Cardiac muscle cell (in vitro differentiated cells and primary cell): ENCODE measurements at places on chromosomes 7 and 10.

DNA sequence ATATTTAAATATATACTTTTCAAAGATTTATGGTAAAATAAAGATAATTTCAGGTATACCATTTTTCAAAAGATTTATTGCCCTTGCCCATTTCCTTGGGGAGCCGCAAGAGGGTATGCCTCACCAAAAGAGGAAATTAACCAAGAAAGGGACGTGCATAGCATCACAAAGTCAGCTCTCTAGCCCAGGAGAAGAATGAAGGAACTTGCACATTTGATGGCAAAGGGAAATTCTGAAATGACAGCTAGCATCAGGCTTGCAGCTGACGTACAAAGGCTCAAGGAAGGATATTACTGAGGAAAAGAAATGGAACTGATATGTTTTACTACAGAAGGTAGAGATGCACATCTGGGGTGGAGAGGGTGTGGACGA is 93.6 kb upstream of the RSU1 start:
- H3K4me1 ChIP-seq, result no peaks in the 10 kb centered on the region
- no peak overlapping the region for H3K4me3 ChIP-seq

GRCh38 chr7:99374111-99375064 is at the start of gene ARPC1B:
ARPC1B (plus strand) TSS chr7:99374730; CDS start chr7:99385715, 10,985 bp downstream.
- H3K4me3 ChIP-seq, result peak within 1 kb of the TSS; percentile 87
- no peaks in the 10 kb centered on the region for H3K36me3 ChIP-seq
- peaks cover 9% of the 10 kb centered on the region for H3K4me1 ChIP-seq
- no peaks in the 10 kb centered on the region for H3K27me3 ChIP-seq
- peak; percentile 85 for DNase-seq

DNA sequence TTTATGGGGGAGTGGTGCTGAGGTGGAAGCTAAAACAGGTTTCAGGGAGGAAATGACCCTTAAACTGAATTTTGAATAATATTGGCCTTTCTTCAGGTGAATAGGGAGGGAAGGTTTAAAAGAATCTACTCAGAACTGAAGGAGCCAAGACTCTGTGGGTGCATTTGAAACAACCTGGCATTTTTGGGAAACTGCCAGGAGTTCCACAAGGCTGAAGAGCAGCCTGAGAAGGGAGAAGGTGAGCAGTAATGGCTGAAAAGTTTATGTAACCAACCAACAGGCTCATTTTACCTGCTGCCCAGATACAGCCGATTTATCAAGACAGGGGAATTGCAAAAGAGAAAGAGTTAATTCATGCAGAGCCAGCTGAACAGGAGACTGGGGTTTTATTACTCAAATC is 4.0 kb upstream of the PANK1 start:
- no peak for DNase-seq
- peaks cover 30% of the 10 kb centered on the region for H3K4me1 ChIP-seq
- no peaks in the 10 kb centered on the region for H3K27me3 ChIP-seq
- H3K36me3 ChIP-seq, result no peaks in the 10 kb centered on the region

- no peaks in the 10 kb centered on the region for H3K27me3 ChIP-seq
- no peaks in the 10 kb centered on the region for H3K36me3 ChIP-seq
- H3K4me3 ChIP-seq, result no peak overlapping the region
- no peak for DNase-seq
- no peak overlapping the region for H3K27ac ChIP-seq
- no peaks in the 10 kb centered on the region for H3K4me1 ChIP-seq
Observed at GRCh38 chr7:68623030-68623429, 975.2 kb upstream of the AUTS2 start.

GRCh38 chr7:158345731-158346130 is 241.9 kb downstream of the PTPRN2 start:
- H3K4me1 ChIP-seq, result no peaks in the 10 kb centered on the region
- H3K36me3 ChIP-seq, result no peaks in the 10 kb centered on the region
- H3K4me3 ChIP-seq, result no peak overlapping the region
- H3K27me3 ChIP-seq, result peaks cover 11% of the 10 kb centered on the region
- DNase-seq, result no peak

DNA sequence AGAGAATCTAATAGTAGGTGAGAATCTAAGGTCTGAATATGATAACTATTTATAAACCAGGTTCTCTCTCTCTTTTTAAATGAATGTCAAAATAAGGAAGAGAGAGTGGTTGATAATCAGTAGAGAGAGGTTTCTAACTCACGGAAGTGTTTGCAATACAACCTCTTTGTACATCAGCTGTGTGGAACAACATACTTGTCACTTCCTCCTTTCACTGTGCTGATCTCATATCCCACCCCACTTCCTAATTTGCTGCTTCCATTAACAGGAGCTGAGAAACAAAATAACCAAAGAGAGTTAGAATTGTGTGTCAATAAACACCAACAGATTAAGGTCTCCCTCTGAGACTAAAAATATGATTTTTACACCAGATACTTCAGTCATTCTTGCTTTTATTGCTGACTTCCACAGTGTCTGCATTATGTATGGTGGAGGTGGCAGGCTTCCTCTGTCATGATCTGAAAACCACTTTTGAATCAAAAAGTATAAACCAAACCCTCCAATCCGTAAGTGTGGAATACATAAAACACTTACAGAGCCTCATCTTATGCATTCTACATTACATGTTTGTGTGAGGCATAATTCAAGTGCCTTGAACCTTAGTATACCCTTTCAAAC is 25.0 kb downstream of the CACUL1 start:
- peaks cover 4% of the 10 kb centered on the region for H3K36me3 ChIP-seq
- peaks cover 27% of the 10 kb centered on the region for H3K4me1 ChIP-seq
- DNase-seq, result peak; percentile 26
- no peak overlapping the region for H3K27ac ChIP-seq

- no peak overlapping the region for H3K27ac ChIP-seq
- H3K36me3 ChIP-seq, result no peaks in the 10 kb centered on the region
- H3K4me1 ChIP-seq, result peaks cover 13% of the 10 kb centered on the region
- no peaks in the 10 kb centered on the region for H3K27me3 ChIP-seq
- DNase-seq, result no peak
Observed at GRCh38 chr7:988426-988911, 5.5 kb downstream of the CYP2W1 start.

DNA sequence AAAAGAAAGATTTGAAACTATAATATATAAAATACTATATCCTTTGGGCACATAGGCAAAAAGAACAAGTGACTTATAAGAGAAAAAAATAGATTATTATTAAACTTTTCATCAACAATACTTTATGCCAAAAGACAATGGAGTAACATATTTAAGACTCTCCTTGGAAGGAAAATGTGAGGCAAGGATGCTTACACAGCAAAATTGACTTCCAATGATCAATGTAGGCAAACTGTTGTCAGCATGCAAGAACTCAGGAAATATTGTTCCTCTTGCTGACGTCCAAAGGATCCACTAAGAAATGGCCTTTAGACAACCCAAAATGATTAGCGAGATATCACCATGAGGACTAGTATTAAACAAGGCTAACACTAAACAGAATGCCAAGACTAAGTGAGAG is 22.9 kb upstream of the LMOD2 start:
- no peaks in the 10 kb centered on the region for H3K27me3 ChIP-seq
- H3K4me1 ChIP-seq, result peaks cover 6% of the 10 kb centered on the region
- no peak overlapping the region for H3K4me3 ChIP-seq
- DNase-seq, result no peak

DNA sequence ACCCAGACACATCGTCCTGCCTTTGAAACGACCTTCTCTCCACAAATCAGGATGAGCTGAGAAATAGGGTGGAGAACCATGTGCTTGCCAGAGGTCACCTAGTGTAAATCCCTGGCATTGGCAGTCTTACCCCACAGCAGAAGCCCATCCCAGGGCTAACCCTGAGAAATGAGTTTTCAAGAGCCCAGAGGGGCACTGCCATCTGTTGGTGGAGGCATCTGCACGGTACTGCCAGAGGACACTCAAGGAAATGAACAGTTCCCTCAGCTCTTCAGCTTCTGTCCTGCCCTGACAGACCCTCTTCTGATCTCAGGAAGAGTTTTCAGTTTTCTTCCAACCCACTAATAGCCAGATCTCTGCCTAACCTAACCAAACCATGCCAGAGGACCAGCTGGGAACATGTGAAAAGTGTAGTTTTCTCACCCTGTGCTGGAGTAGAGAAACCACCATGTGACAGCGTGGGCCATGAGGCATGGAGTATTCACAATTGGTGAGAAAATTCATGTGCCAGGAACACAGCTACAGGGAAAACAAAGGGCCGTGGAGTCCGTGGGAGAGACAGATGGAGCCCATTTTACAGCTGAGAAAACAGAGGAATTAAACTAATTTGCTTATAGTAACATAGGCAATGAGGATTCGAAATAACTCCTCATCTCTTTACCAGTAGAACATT is 37.7 kb upstream of the ITPRID1 start:
- H3K4me1 ChIP-seq, result no peaks in the 10 kb centered on the region
- DNase-seq, result no peak
- H3K27me3 ChIP-seq, result no peaks in the 10 kb centered on the region
- H3K27ac ChIP-seq, result no peak overlapping the region
- H3K36me3 ChIP-seq, result no peaks in the 10 kb centered on the region

DNA sequence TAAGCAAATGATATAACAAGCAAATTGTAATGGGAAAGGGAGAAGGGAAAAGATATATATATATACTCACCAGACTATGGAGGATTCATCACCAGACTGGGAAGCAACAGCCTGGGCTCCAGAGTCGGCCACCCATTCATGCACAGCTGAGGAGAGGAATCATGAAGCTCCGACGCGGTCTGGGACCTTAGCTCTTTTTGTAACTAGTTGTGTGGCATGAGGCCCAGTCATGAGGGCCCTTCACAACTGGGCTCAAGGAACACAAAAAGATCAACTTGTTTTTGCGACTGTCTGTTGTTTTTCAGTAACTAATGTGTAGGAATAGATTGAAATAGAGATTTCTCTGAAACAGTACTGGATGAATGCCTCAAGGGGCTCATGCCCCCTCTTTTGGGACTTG is 911.2 kb downstream of the TYW1 start:
- H3K36me3 ChIP-seq, result no peaks in the 10 kb centered on the region
- no peak overlapping the region for H3K4me3 ChIP-seq
- no peaks in the 10 kb centered on the region for H3K27me3 ChIP-seq

DNA sequence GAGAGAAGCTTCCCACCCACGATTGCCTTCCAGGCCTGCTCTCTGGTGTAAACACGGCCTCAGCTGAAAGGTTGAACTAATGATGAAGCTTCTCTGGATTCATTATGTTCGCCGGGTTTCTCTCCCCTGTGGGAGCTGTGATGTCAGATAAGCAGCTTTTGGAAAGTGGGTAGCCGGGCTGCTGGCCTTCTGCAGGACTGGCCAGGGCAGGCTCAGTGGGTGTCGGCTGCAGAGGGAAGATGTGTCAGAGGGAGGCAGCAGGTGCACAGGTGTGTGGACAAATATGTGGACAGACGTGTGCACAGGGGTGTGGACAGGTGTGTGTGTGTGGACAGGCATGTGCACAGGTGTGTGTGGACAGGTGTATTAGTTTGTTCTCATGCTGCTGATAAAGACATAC is 28.5 kb upstream of the PSMG3 start:
- no peak overlapping the region for H3K27ac ChIP-seq
- H3K4me1 ChIP-seq, result no peaks in the 10 kb centered on the region
- no peak overlapping the region for H3K4me3 ChIP-seq
- no peaks in the 10 kb centered on the region for H3K36me3 ChIP-seq
- no peak for DNase-seq

DNA sequence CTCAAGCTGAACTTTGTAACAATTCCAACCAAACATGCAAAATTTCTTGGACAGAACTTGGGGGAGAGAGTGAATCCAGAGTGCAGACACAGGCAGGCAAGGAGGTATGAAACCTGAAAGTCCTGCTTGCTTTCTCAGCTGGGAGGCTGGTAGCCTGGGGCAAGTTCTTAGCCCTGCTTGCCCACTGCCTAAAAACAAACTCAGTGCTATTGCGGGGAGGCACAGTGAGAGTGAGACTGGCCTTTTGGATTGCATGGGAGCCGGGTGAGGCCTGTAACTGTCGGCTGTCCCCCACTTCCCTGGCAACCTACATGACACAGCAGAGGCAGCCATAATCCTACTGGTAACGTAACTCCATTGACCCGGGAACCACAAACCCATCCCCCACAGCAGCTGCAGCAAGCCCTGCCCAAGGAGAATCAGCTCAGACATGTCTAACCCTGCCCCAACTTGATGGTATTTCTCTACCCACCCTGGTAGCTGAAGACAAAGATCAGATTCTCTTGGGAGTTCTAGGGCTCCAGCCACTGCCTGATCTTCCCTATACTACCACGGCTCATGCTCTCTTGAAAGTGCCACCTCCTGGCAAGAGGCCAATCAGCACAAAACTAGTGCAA is 663.6 kb downstream of the GRM8 start:
- H3K4me1 ChIP-seq, result no peaks in the 10 kb centered on the region
- no peaks in the 10 kb centered on the region for H3K36me3 ChIP-seq
- no peak overlapping the region for H3K4me3 ChIP-seq
- no peaks in the 10 kb centered on the region for H3K27me3 ChIP-seq

GRCh38 chr10:5910323-5911100 is 20.5 kb downstream of the FBH1 start:
- H3K27me3 ChIP-seq, result no peaks in the 10 kb centered on the region
- H3K36me3 ChIP-seq, result peaks cover 70% of the 10 kb centered on the region
- peak overlapping the region; percentile 43 for H3K27ac ChIP-seq
- peaks cover 15% of the 10 kb centered on the region for H3K4me1 ChIP-seq
- DNase-seq, result no peak

- no peaks in the 10 kb centered on the region for H3K27me3 ChIP-seq
- no peak for DNase-seq
- no peak overlapping the region for H3K27ac ChIP-seq
Observed at GRCh38 chr7:77447616-77448015, 31.5 kb upstream of the GSAP start.

DNA sequence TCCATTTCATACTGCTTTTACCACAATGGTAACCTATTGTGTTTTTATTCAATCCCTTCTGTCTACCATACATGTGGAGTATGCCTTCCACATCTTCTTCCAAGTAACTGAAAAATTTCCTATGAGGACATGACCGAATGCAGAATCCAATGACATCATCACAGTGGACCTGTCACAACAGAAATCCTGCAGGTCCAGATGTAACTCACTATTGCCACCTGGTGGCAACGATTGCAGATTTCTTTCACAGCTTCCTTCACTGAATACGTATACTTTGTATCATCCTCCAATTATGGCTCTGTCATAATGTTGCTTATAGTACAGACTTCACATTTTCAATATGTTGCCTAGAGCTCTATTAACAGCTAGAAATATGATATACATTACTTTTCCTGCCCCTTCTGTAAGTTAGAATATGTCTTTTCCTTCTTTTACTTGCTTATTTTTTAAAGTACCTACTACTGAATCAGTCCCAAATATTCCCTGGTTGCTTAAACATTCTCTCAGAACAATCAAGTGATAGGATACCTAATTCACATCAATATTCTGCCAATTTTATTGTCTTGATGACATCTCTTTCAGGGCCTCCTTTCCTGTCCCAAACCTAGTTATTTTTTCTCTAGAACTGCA is 45.4 kb downstream of the SLC13A1 start:
- H3K36me3 ChIP-seq, result no peaks in the 10 kb centered on the region
- H3K27ac ChIP-seq, result no peak overlapping the region
- peak; percentile 89 for DNase-seq
- H3K27me3 ChIP-seq, result no peaks in the 10 kb centered on the region
- H3K4me3 ChIP-seq, result no peak overlapping the region

GRCh38 chr7:26560526-26561256 is 269.0 kb downstream of the SNX10 start:
- H3K4me1 ChIP-seq, result no peaks in the 10 kb centered on the region
- H3K4me3 ChIP-seq, result no peak overlapping the region
- H3K27me3 ChIP-seq, result no peaks in the 10 kb centered on the region

- no peaks in the 10 kb centered on the region for H3K27me3 ChIP-seq
- peaks cover 6% of the 10 kb centered on the region for H3K4me1 ChIP-seq
- no peaks in the 10 kb centered on the region for H3K36me3 ChIP-seq
- no peak overlapping the region for H3K27ac ChIP-seq
- no peak overlapping the region for H3K4me3 ChIP-seq
- DNase-seq, result no peak
Observed at GRCh38 chr10:126849646-126850045, 55.6 kb upstream of the DOCK1 start.

GRCh38 chr7:30511973-30512662 is 7.5 kb upstream of the GGCT start:
- no peak overlapping the region for H3K4me3 ChIP-seq
- DNase-seq, result no peak
- peaks cover 7% of the 10 kb centered on the region for H3K4me1 ChIP-seq
- no peaks in the 10 kb centered on the region for H3K27me3 ChIP-seq
